ENCODE measurements at places on chromosomes 1 and 21.

- DNase-seq: no peak
Observed at GRCh38 chr1:241615043-241615974, 24.9 kb downstream of the CHML start.

DNA sequence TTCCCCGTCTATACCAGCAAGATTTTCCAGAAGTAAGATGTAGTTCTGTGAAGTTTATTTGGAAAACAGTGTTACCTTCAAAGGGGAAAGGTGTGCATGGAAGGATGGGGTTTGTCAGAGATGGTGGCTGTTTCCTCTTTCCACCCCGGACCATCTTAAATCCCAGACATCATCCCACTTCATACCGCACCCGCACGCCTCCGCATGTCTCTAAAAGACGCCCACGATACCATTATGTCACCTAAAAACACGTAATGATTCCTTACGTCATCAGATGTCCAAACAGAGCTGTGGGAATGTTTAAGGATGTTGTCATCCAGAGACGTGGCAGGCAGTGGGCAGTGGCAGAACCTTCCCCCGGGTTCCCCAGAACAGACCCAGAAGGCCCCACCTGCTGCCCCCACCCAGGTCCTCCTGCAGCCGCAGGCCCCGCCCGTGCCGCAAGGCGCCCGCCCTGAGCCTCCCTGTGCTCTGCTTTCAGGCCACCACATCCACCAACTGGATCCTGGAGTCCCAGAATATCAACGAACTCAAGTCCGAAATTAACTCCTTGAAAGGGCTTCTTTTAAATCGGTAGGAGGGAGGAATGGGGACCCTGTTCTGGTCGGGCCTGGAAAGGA lies 152.2 kb downstream of the PEX14 start:
- DNase-seq: no peak

- DNase-seq: no peak
Observed at GRCh38 chr1:244325056-244325758, 126.5 kb downstream of the ADSS2 start.

DNA sequence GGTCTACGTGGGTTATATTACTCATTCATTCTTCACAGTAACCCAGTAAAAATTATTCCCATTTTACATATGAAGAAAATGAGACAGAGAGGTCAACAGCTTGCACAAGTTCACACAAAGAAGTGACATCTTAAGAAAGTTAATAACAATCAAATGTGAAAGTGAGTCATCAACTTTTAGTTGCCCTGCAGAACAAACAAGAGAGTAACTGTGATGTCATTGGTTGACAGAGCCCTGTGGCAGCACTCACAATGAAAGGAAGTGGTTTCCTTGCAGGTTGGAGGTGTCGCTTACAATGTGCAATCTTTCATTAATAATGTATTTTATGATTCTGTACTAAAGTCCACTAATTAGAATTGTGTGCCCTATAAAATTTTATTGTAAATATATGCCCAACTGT lies 369.6 kb downstream of the RYR2 start:
- DNase-seq: no peak

DNA sequence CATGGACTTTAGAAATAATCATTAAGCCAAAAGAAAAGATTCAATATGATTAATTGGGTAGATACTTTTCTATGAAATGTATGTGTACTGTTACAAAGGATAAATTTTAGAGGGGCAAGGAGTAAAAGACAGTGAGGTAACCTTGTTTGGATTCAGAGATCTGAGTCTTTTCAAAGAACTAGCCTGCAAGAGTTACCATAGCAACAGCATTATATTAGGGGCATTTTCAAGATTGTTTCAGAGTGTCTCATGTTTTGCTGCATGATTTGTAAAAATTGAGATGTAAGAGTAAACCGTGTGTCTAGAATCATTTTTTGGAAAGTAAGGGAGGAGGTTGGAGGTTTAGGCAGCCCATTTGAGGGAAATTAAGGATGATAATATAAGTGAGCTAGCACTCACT lies 70.6 kb upstream of the KIAA1614 start:
- DNase-seq: no peak

DNA sequence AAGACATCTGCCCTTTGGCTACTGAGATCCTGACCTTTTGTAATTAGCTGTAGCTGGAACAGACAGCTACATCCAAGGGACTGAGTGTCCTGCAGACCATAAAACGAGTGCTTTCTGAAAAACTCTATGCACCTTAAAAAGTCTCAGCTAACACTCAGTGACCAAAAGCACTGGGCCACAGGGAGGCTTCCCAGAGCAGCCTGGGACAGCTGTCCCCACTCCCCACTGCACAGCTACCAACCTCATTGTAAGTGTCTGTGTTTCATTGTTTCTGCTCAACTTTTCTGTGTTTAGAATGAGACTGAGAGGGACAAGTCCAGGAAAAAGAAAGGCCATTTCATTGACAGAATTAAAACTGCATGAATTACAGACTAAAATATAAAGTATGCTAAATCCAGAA lies 80.7 kb downstream of the SMYD2 start:
- no peak for DNase-seq

All from anterior cingulate cortex (tissue), 58 donors.